ENCODE measurements at places on chromosomes 6 and 20.

DNA sequence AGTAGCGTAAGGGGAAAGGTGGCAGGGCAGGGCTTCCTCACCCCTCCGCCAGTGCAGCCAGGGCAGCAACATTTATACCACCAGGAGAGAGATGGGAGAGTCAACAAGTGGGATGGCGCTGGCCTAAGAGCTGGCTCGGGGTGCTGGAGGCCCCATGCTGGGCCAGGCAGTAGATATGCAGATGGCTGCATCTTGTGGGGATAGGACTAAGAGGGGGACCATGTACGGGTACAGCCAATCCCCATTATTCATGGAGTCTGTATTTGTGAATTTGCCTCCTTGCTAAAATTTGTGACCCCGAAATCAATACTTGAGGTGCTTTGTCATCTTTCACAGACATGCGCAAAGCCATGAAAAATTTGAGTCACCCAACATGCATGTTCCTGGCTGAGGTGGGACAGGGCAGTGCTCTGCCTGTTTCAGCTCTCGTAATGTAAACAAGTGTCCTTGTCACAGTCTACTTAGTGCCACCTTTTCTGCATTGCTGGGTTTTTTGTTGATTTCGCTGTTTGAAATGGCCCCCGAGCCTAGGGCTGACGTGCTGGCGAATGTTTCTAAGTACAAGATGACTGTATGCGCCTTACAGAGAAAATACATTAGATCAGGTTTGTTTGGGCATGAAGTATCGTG, 27.5 kb upstream of the TAF8 start:
- DNase-seq = no peak

- no peak for DNase-seq
These were observed 23.3 kb upstream of the SIRPA start for GRCh38 chr20:1871807-1872458.

DNA sequence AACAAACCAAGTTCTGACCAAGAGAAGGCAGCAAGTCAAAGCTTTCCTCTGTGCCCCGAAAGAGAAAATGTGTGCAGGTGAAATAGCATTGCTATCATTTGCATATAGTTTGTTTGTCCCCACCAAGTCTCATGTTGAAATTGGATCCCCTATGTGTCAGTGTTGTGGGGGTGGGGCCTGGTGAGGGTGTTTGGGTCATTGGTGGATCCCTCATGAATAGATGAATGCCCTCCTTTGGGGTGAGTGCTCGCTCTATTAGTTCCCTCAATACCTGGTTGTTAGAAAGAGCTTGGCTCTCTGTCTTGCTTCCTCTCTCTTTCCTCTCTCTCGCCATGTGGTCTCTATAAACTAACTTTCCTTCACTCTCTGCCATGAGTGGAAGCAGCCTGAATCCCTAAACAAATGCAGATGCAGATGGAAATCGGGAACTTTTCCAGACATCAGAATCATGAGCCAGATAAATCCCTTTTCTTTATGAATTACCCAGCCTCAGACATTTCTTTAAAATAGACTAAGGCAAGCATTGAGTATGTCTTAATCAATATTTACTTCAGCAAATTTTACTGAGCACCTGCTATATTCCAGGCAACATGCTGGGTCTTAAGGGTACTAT, 43.8 kb upstream of the SYNDIG1 start:
- no peak for DNase-seq

DNA sequence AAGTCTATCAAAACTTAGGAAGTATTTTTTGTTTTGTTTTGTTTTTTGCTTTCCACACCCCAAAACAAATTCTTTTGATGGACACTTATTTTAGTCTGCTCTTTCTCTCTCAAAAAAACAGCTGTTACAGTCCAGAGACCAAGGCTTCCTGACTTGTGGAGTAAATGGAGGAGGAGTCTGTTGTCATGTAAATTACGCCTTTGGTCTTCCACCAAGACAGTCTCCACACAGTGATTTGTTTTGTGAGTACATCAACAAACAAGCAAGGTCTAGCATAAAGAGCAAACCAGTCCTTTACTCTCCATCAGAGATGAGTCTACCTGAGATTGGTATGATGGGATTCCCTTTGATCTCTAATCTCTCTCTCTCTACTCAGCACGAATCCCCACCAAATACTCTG, 588.0 kb upstream of the ARID1B start:
- no peak for DNase-seq

DNA sequence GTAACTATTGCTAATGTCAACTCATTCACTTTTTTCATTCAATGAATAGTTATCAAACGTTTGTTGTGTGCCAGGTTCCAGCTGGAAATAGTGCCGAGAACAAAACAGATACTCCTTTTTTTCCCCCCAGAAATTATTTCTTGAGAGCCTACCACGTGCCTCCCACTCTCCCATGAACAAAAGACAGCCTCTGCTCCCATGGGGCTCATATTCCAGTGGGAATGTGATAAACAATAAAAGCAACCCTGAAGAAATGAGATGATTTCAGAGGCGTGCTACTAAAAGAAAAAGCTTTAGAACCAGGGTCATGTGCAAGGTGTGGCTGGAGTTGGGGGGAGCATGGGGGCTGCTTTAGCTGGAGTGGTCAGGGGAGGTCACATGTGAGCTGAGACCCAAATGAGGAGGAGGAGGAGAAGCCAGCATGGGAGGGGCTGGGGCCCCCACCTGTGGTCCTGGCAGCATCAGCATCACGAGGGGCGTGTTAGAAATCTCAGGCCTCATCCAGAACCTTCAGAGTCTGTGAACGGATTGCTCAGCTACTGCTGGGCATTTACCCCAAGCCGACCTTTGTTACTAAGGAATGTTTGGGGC, 157.4 kb downstream of the EYA2 start:
- no peak for DNase-seq

DNA sequence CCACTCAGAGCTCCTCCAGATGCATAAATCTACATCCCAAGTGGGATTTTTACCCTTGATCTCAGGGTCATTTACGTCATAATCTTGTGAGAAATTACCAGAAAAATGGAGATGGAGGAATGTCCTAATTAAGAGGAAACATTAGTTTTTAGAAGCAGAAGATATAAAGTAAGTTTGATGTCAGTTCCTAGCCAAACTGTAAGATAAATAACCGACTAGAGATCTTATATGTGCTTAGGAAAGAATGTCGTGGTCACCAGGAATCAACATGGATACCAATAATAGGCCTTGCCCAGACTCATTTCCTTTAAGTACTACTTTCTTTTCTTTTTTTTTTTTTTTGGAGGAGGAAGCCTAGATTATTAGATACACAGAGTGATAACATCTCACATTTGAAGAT, 186.9 kb downstream of the UTRN start:
- no peak for DNase-seq

GRCh38 chr20:4102381-4102780, 87.0 kb upstream of the RNF24 start:
- no peak for DNase-seq

GRCh38 chr20:8104252-8104651, 27.8 kb upstream of the PLCB1 start:
- DNase-seq = no peak

DNA sequence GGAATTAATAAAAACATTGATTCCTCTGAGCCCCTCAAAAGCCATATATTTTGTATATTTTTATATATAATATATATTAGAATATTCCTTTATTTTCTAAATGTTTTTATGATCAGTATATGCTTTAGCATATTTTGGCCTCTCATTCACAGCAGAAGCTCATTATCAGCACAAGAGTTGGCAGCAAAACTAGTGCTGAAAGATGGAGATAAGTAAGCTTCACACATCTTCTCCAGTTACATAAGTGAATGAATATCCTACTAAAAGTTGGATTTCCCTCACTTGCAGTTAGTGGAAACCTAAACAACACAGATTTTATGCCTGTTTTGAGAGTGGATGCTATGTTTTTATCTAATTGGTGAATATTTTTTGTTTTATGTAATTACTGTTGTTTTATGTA, 1303.8 kb upstream of the ADGRB3 start:
- no peak for DNase-seq

DNA sequence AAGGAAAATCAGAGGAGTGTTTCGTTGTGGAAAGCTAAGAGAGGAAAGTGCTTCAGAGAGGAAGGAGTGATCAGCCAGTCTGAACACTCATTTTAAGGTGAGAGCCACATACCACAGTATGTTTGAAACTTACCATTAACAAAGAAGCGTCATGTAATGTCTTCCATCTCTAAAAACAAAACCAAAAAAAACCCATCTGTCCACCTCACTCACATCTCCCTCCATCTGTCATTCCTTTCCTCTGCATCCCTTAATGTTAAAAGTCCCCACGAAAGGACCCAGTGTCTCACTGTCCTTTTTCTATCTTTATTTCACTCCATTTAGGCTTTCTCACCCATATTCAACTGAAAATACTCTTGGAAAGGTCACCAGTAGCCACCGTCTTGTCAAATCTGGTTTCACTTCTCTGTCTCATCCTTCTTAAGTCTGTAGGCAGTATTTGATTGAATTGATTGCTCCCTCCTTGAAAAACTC, 59.4 kb upstream of the GNRH2 start:
- no peak for DNase-seq

- no peak for DNase-seq
These were observed 380.0 kb upstream of the FLRT3 start for GRCh38 chr20:14717134-14717999.

DNA sequence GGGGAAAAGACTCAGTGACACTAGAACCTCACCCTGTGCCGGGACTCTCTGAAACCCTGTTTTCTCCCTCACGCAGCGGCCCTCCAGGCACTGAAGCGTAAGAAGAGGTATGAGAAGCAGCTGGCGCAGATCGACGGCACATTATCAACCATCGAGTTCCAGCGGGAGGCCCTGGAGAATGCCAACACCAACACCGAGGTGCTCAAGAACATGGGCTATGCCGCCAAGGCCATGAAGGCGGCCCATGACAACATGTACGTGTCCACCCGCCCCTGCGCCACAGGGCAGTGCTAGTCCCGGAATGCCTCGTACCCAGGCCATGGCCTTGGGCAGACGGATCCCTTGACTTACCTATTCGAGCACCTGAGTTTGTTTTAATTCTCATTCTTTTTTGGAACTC, 37.2 kb downstream of the CHMP4B start:
- DNase-seq = no peak

DNA sequence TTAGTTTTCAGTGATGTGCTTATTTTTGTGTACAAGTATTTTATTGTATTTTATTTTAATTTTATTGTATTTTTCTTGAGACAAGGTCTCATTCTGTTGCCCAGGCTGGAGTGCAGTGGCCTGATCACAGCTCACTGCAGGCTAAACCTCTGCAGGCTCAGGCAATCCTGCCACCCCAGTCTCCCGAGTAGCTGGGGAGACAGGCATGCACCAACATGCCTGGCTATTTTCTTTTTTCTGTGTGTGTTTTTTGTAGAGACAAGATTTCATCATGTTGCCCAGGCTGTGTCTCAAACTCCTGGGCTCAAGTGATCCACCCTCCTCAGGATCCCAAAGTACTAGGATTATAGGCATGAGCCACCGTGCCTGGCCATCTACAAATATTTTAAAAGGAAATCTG, 146.3 kb downstream of the MANEA start:
- no peak for DNase-seq

DNA sequence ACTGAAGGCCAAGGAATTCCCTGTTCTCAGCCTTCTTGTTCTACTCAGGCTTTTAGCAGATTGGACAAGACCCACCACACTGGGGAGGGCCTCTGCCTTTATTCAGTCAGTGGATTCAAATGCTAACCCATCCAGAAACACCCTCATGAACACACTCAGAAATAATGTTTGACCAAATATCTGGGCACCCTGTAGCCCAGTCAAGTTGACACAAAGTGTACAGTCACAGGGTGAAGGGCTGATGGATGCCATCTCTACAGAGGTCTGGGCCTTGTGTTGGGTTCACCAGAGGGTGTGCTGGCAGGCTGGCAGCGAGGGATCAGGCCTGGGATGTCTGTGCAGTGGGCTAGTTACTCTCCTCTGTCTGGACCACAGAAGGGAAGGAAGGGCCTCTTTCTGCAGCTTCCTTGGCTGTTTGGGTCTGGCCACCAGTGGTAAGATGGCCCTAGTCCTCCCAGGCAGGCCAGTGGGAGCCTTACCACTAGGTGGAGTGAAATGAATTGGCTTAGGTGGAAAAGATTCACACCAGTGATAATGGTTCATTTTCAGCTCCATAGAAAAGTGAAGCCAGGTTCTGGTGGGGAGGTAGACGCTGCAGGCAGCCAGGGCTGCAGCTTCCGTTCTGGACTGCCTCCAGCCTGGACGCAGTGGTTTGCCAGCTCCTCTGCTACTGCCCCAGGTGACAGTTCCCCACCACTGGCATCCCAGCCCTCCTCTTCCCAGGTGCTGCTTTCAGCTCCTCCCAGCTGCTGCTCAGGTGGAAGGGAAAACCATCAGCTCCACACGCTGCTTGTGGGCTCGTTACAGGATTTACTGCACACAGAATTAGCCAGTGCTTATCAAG, 9.2 kb downstream of the TUBB2A start:
- no peak for DNase-seq

DNA sequence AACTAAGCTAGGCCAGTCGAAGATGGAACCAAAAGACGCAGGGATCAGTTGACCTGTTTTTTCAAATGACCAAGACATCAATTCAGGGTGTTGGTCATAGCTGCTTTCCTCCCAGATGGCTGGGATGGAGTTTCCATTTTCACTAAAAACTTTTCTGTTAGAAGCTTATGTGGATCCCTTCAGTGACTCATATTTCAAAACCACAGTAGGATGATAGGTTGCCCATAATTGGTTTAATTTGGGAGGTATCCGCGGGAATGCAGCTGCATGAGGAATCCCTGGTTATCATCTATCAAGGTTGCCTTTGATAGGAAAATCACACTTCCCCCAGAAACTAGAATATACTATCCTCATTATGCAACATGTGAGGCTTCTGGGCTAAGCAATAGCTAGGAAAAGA, 150.9 kb upstream of the MLIP start:
- DNase-seq = no peak

DNA sequence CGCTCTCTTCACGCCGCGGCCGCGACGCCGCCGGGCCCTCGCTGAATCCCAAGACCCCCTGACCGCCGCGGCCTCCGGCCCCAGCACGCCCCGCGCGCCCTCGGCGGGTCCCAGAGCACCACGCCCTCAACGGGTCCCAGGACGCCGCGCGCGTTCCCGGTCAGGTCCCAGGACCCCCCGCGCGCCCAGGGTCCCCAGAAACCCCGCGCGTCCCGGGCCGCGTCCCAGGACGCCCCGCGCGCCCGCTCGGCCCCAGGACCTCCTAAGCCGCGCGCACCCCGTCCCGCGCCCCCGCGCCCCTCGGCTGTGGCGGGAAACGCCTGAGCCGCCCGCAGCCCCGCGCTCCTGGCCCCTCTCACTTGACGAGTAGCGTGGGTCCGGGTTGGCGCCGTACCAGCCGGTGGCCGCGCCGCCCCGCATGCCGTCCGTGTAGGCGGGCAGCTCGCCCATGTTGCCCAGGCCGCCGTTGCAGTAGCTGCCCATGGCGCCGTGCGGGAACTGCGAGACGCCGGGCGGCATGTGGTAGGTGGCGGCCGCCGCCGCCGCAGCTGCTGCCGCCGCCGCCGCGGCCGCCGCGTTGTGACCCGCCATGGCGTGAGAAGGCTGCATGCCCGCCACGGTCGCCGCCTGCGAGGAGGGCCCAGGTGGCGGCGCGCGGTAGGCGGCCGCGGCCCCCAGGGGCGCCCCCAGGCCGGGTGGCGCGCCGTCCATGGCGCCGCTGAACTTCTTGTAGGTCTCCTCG, 556 bp downstream of the NKX2-4 start:
- DNase-seq = no peak

- no peak for DNase-seq
These were observed 50.5 kb upstream of the THEMIS start for GRCh38 chr6:127951172-127951917.

All from activated CD4-positive, alpha-beta T cell treated with anti-CD3 and anti-CD28 coated beads, Interleukin-2, amount 50 U/mL, for 4 hours (primary cell).